ENCODE measurements at places on chromosomes 12 and 14. TPM values are rescaled to one million over a fixed set of nuclear protein-coding genes. Genes with fewer than 3 reads are reported as not detected.

GLIPR1L2 gene
- polyA plus RNA-seq, result 2.1 TPM

PZP gene
- polyA plus RNA-seq, result 0.36 TPM

KCNJ8 gene
- polyA plus RNA-seq, result 25.7 TPM

SLC6A15 gene
- 0.02 TPM for polyA plus RNA-seq

LMO3 gene
- 4.3 TPM for polyA plus RNA-seq

KRT2 gene
- polyA plus RNA-seq, result not detected

MEG3 gene
- 32.9 TPM for polyA plus RNA-seq

AMHR2 gene
- polyA plus RNA-seq, result 0.48 TPM

SPX gene
- 9.6 TPM for polyA plus RNA-seq

ACTR6 gene
- 19.2 TPM for polyA plus RNA-seq

RFX4 gene
- not detected for polyA plus RNA-seq

LALBA gene
- not detected for polyA plus RNA-seq

NRXN3 gene
- 1.5 TPM for polyA plus RNA-seq

ANKRD33 gene
- not detected for polyA plus RNA-seq

MOK gene
- 13.9 TPM for polyA plus RNA-seq

MANSC4 gene
- polyA plus RNA-seq, result not detected

NKX2-1 gene
- not detected for polyA plus RNA-seq

KCNA5 gene
- polyA plus RNA-seq, result 77.6 TPM

TMEM132C gene
- polyA plus RNA-seq, result 4.9 TPM

UBE3B gene
- polyA plus RNA-seq, result 22.6 TPM

EPYC gene
- polyA plus RNA-seq, result 0.09 TPM

ZBTB25 gene
- 8.0 TPM for polyA plus RNA-seq

PRPH gene
- 2.0 TPM for polyA plus RNA-seq

FITM1 gene
- polyA plus RNA-seq, result 224 TPM

CDK2 gene
- polyA plus RNA-seq, result 8.1 TPM

SLC6A13 gene
- polyA plus RNA-seq, result 2.1 TPM

DCN gene
- 764 TPM for polyA plus RNA-seq

TAS2R10 gene
- polyA plus RNA-seq, result not detected

Data from right cardiac atrium (tissue), 5 donors.